ENCODE measurements at places on chromosomes 11 and 22. TPM values are rescaled to one million over a fixed set of nuclear protein-coding genes. Genes with fewer than 3 reads are reported as not detected.

DNA sequence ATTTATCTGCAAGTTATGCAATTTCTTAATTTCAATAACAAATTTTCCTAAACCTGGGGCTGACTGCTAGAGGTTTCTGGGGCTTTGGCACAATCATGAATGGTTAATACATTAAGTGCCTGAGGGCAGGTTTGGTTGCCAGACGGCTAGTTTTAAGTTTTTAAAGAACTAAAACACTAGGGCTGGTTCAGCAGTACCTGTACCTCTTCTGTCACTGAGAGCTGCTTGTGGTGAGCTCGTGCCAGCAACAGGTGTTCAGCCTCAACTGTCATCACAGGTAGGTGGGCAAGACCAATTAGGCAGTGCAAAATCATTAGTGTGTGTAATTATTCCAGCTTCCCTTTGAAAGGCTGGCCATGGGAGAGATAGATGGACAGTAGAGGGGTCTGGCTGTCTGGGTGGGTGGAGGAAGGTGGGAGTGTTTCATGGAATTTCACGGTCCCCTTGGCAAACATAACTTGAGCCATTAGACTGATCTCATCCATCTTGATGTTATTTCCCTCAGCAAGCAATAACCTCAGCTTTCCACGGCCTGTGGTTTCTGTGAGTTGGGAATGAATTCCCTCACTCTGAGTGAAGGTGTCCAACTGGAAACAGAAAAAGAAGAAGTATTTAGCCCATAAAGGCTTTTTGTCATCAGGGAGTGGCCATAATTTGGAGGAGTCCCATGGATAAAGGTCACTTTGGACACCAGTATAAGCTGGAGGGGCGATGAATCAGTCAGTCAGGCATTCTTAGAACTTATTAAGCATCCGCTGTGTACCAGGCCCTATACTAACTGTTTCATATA, 114.8 kb downstream of the SNX19 start:
- H3K4me3 ChIP-seq: no peak overlapping the region
- H3K4me1 ChIP-seq: no peaks in the 10 kb centered on the region
- H3K36me3 ChIP-seq: no peaks in the 10 kb centered on the region
- no peaks in the 10 kb centered on the region for H3K27me3 ChIP-seq
- H3K27ac ChIP-seq: no peak overlapping the region
- DNase-seq: no peak

- no peak overlapping the region for H3K27ac ChIP-seq
- H3K4me3 ChIP-seq: no peak overlapping the region
- H3K27me3 ChIP-seq: peaks cover 6% of the 10 kb centered on the region
- H3K36me3 ChIP-seq: no peaks in the 10 kb centered on the region
- H3K4me1 ChIP-seq: peaks cover 18% of the 10 kb centered on the region
Measured at GRCh38 chr22:27318516-27318915, 483.0 kb downstream of the MN1 start.

- DNase-seq: no peak
- no peaks in the 10 kb centered on the region for H3K36me3 ChIP-seq
- no peak overlapping the region for H3K4me3 ChIP-seq
- H3K27me3 ChIP-seq: no peaks in the 10 kb centered on the region
- H3K4me1 ChIP-seq: peaks cover 57% of the 10 kb centered on the region
- H3K27ac ChIP-seq: no peak overlapping the region
Measured at GRCh38 chr11:34343153-34343552, 14.7 kb downstream of the ABTB2 start.

DNA sequence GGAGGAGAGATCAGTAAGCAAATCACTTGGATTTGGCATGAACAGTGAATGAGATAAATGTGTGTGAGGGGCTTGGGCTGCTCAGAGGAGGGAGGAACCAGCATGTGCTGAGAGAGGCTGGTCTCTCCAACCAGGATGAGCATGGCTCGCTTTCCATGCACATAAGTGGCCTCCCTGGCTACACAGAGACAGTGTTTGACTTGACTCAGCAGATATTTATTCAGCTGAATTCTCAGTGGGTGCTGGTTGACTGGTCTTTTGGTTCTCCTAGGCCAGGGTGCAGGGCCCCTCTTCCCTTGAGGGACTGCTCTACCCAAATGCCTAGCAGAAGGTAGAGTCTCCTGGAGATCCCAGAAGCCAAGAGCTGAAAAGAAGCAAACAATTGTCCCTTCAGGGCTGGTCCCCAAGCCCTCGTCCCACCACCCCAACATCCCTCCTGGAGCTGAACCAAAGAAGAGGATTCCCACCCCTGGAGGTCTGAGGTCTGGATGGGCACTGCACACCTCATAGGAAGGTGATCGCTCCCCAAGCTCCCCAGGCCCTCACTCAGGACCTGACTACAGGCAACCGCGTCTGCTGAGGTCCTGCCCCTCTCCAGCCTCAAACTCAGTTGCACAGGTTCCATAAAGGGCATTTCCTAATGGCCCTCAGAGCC, 3.3 kb upstream of the TRIM29 start:
- DNase-seq: no peak
- H3K4me1 ChIP-seq: no peaks in the 10 kb centered on the region
- no peak overlapping the region for H3K27ac ChIP-seq
- no peak overlapping the region for H3K4me3 ChIP-seq
- no peaks in the 10 kb centered on the region for H3K27me3 ChIP-seq

DNA sequence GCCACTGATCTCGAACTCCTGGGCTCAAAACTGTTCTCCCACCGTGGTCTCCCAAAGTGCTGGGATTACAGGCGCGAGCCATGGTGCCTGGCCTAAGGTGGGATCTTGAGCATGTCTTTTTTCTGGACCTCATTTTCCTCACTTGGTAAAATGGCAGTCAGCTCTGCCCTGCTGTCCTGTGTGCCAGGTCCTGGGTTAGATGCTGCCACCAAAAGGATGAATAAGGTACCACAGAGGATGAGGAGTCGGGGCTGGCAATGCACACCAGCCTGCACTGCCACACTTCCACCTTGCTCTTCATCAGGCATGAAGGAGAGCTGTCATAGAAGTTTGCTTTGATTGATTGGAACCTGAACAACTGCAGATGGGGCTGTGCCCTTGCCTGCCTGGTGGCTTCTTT, 32.3 kb downstream of the ACO2 start:
- H3K36me3 ChIP-seq: peaks cover 30% of the 10 kb centered on the region
- no peak for DNase-seq
- no peaks in the 10 kb centered on the region for H3K27me3 ChIP-seq
- H3K27ac ChIP-seq: no peak overlapping the region
- H3K4me3 ChIP-seq: no peak overlapping the region

KRTAP5-11 gene
- total RNA-seq: not detected

OR51B2 gene
- 1.1 TPM for total RNA-seq
